Activated naive CD8-positive, alpha-beta T cell treated with anti-CD3 and anti-CD28 coated beads for 36 hours (primary cell): ENCODE measurements at places on chromosomes 7 and 10. TPM values are rescaled to one million over a fixed set of nuclear protein-coding genes. Genes with fewer than 3 reads are reported as not detected.
A peak's percentile ranks its signal among the peaks of the same experiment; 100 is the strongest.

BTBD16 gene
- not detected for total RNA-seq

GRCh38 chr7:91824201-91824600 lies 56.3 kb downstream of the MTERF1 start:
- no peaks in the 10 kb centered on the region for H3K27me3 ChIP-seq
- H3K36me3 ChIP-seq = peaks cover 30% of the 10 kb centered on the region
- H3K4me1 ChIP-seq = no peaks in the 10 kb centered on the region
- no peak overlapping the region for H3K27ac ChIP-seq

VIPR2 gene
- not detected for total RNA-seq

DNA sequence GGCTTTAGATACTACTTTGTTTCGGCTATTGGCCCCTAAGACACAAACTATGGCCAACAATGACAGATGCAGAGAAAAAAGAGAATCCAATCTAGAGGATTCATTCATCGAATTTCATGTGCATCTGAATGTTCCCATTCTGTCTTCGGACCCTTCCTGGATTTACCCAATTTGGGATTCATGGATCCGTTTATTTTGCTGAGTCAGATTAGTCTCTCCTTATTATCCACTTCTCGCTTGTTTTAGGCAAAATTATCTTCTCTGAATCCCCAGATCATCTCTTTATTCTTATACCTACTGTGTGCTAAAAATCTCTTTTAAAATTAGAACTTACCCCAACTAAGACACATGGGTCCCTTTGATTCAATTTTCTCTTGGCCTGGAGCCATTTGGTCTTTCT lies 6.5 kb downstream of the TRPV6 start:
- H3K27me3 ChIP-seq = no peaks in the 10 kb centered on the region
- H3K36me3 ChIP-seq = peaks cover 1% of the 10 kb centered on the region
- H3K27ac ChIP-seq = no peak overlapping the region
- no peak overlapping the region for H3K4me3 ChIP-seq
- no peak for DNase-seq

GRCh38 chr7:46100521-46100920 lies 179.4 kb upstream of the IGFBP3 start:
- no peaks in the 10 kb centered on the region for H3K36me3 ChIP-seq
- H3K27ac ChIP-seq = no peak overlapping the region
- no peaks in the 10 kb centered on the region for H3K4me1 ChIP-seq
- DNase-seq = no peak
- H3K27me3 ChIP-seq = no peaks in the 10 kb centered on the region

DNA sequence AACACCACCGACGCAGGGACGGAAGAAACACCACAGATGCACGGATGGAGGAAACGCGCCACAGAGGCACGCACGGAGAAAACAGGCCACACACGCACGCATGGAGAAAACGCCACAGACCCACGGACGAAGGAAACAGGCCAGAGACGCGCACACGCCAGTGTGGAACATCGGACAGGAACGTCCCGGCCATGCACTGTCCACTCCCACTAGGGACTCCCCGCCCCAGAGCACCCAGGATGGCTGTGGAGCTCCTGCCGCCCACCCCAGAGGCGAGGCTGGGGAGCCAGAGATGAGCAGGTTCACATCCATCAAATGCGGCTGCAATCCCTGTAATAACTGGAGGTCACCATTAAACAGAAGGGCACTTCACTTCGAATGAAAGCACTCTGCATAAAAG lies 17.3 kb downstream of the DIP2C start:
- no peak overlapping the region for H3K4me3 ChIP-seq
- H3K27me3 ChIP-seq = peaks cover 7% of the 10 kb centered on the region
- DNase-seq = no peak
- no peak overlapping the region for H3K27ac ChIP-seq
- no peaks in the 10 kb centered on the region for H3K36me3 ChIP-seq
- H3K4me1 ChIP-seq = no peaks in the 10 kb centered on the region

TWIST1 gene
- total RNA-seq = not detected

SPACDR gene
- total RNA-seq = 1.0 TPM

DNA sequence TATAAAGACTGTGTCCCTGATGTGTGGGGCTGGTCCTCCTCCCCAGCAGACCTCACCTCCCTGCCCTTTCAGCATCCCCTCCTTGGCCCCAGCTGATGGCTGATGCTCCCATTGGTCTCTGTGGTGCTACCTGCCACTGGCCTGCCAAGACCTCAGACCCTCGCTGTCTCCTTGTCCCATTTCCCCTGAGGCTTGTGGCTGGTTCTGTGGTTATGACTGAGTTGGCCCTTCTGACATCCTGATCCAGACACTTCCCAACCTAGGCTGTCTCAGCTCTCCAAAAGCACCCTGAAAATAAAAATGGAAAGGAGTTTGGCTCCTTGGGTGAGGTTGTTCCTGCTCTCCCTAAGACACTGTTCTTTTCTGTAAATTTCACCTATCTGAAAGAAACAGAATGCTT lies 214.2 kb downstream of the RPS24 start:
- no peak overlapping the region for H3K27ac ChIP-seq
- DNase-seq = no peak

GRCh38 chr10:114346176-114347031 lies 57.9 kb downstream of the AFAP1L2 start:
- no peak for DNase-seq
- H3K4me1 ChIP-seq = peaks cover 4% of the 10 kb centered on the region
- H3K27me3 ChIP-seq = no peaks in the 10 kb centered on the region
- no peaks in the 10 kb centered on the region for H3K36me3 ChIP-seq

GRCh38 chr10:14405076-14406065 lies 74.6 kb upstream of the FRMD4A start:
- no peak overlapping the region for H3K27ac ChIP-seq
- H3K36me3 ChIP-seq = peaks cover 3% of the 10 kb centered on the region
- no peak overlapping the region for H3K4me3 ChIP-seq
- peaks cover 19% of the 10 kb centered on the region for H3K4me1 ChIP-seq
- DNase-seq = no peak

- H3K4me1 ChIP-seq = peaks cover 12% of the 10 kb centered on the region
- peak overlapping the region; percentile 72 for H3K27ac ChIP-seq
- peaks cover 31% of the 10 kb centered on the region for H3K27me3 ChIP-seq
- H3K36me3 ChIP-seq = no peaks in the 10 kb centered on the region
- peak overlapping the region; percentile 52 for H3K4me3 ChIP-seq
Measured at GRCh38 chr7:1175967-1176851, 16.2 kb upstream of the ZFAND2A start.

GRCh38 chr7:150828384-150828783 lies 23.9 kb upstream of the AOC1 start:
- DNase-seq = no peak
- H3K4me3 ChIP-seq = no peak overlapping the region
- H3K36me3 ChIP-seq = no peaks in the 10 kb centered on the region
- no peaks in the 10 kb centered on the region for H3K4me1 ChIP-seq
- H3K27me3 ChIP-seq = peaks cover 39% of the 10 kb centered on the region

- H3K27ac ChIP-seq = no peak overlapping the region
- H3K4me3 ChIP-seq = no peak overlapping the region
- peaks cover 6% of the 10 kb centered on the region for H3K27me3 ChIP-seq
- H3K36me3 ChIP-seq = no peaks in the 10 kb centered on the region
Measured at GRCh38 chr7:117645481-117646165, 165.8 kb downstream of the CFTR start.

- H3K4me1 ChIP-seq = peaks cover 41% of the 10 kb centered on the region
- H3K36me3 ChIP-seq = peaks cover 35% of the 10 kb centered on the region
- H3K27me3 ChIP-seq = no peaks in the 10 kb centered on the region
- H3K27ac ChIP-seq = peak within 1 kb of the TSS; percentile 99
- peak within 1 kb of the TSS; percentile 95 for H3K4me3 ChIP-seq
- DNase-seq = peak; percentile 68
Measured at GRCh38 chr7:3043544-3044371, at the start of gene CARD11. Gene CARD11, minus strand, starts transcription at chr7:3043867. Its CDS starts 85,361 bp downstream, at chr7:2958506.

- no peaks in the 10 kb centered on the region for H3K4me1 ChIP-seq
- H3K27ac ChIP-seq = no peak overlapping the region
- no peaks in the 10 kb centered on the region for H3K36me3 ChIP-seq
- no peak for DNase-seq
- H3K4me3 ChIP-seq = no peak overlapping the region
Measured at GRCh38 chr7:31071645-31072029, 19.5 kb downstream of the ADCYAP1R1 start.

GRCh38 chr7:24786941-24787340 lies 29.7 kb upstream of the GSDME start:
- H3K27me3 ChIP-seq = no peaks in the 10 kb centered on the region
- H3K4me1 ChIP-seq = no peaks in the 10 kb centered on the region
- H3K4me3 ChIP-seq = no peak overlapping the region
- no peak for DNase-seq

DNA sequence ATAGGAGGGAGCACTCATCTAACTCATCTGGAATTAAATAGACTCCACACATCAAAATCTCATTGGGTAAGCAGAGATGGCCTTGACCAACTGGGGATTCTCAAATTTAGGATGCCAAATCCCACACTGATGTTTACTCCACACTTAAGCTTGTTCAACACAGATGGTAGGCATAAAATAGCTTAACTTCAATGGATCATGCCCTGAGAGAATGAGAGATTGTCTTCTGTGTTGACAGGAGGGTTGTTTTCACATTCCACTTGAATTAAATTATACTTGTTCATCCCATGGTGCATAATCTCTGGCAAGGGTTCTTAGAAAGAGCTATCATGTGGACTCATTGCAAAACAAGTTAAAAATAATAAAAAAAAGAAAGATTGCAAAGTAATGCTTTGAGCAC lies 391.4 kb downstream of the PLXDC2 start:
- no peaks in the 10 kb centered on the region for H3K4me1 ChIP-seq
- no peaks in the 10 kb centered on the region for H3K27me3 ChIP-seq
- no peaks in the 10 kb centered on the region for H3K36me3 ChIP-seq
- H3K4me3 ChIP-seq = no peak overlapping the region

DNA sequence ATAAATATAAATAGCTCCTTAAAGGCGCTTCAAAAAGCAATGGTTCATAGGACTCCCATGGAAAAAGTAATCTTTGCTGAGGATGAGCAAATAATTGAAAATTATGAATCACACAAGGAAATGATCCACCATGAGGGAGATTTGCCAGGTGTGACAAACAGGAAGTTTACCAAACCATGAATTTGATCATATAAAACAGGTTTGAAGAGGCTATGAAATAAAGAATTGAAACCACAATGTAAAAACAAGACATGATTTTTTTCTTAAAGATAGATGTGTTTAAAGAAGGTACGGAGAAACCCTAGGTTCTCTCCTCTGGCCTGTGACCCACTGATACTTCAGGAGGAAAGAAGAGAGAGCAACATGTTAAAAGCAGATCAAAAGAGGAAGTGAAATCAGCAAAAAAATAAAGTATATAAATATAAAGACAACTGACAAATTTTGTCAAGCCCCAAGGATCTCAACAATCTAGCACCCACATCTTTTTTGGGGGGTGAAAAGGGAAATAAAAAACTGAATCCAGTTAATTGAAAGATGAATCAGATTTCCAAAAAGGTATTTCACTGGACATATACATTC lies 111.3 kb upstream of the ASAH2 start:
- DNase-seq = no peak
- H3K27me3 ChIP-seq = no peaks in the 10 kb centered on the region
- H3K27ac ChIP-seq = peak overlapping the region; percentile 10
- H3K36me3 ChIP-seq = peaks cover 37% of the 10 kb centered on the region

- no peaks in the 10 kb centered on the region for H3K36me3 ChIP-seq
- H3K27ac ChIP-seq = no peak overlapping the region
- H3K4me1 ChIP-seq = no peaks in the 10 kb centered on the region
- no peak for DNase-seq
- peaks cover 3% of the 10 kb centered on the region for H3K27me3 ChIP-seq
Measured at GRCh38 chr10:120588311-120588710, 131.3 kb downstream of the PLPP4 start.

DNA sequence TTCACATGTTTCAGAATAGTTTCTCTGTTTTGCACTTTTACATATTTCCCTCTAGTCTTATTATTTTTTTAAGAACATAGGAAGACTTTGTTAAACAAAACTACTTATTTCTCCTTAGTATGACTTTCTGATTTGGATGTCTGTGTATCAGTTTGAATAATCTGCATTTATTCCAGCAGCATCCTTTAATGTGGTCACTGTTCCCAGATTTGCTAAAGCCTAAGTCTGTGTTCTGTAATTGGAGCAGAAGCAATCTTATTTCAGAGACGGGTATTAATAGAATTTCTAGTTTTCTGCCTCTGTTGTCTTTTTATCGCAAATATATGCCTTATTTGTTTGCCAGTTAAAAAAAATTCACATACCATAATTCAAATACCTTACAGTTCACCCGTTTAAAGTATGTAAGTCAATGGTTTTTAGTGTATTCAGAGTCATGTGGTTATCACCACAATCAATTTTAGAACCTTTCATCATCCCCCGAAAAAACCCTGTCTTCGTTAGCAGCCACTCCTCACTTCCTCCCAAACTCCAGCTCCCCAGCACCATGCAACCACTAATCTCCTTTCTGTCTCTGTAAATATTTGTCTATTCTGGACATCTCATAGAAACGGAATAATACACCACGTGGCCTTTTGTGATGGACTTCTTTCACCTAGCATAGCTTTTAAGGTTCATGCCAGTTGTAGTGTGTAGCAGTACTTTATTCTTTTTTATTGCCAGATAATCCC lies 58.7 kb downstream of the INPP5F start:
- peak overlapping the region; percentile 15 for H3K4me3 ChIP-seq
- DNase-seq = peak; percentile 5
- peaks cover 13% of the 10 kb centered on the region for H3K36me3 ChIP-seq
- H3K27ac ChIP-seq = peak overlapping the region; percentile 61
- peaks cover 31% of the 10 kb centered on the region for H3K4me1 ChIP-seq

DNA sequence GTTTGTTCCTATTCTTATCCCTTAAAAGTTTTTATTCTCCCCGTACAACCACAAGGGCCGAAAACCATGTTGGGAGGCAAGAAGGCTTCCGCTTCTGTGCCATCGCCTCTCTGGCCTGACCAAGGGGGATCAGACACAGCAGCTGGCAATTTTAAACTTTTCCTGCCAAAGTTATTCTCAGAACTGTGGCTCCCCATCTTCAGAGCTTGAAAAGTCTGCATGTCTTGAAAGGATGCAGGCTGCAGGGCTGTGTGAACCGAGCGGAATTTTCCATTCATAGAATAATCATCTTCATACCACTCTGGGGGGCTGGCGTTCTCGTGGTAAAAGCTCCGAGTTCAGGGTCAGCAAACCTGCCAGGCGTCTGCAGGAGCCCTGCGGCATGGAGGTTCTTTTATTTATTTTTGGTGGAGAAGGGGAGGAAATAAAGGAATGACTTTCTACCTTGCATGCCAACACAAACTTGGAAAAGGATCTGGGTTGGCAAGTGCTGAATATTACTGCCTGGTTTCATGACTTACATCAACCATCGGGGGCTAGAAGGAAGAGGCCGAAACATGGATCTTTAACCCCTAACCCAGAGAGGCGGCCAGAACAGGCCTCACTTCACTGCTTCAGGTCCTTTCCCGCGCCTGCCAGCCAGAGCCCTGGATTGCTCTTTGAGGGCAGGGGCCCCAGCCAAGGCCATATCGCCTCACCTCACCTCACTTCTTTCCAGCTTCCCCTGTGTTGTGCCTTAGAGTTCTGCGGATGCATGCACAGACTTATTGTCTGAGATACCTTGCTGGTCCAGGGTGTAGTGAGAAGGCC lies 3.0 kb upstream of the NANOS1 start:
- H3K27me3 ChIP-seq = peaks cover 6% of the 10 kb centered on the region
- H3K27ac ChIP-seq = no peak overlapping the region
- no peak for DNase-seq
- no peak overlapping the region for H3K4me3 ChIP-seq
- peaks cover 2% of the 10 kb centered on the region for H3K36me3 ChIP-seq
